ENCODE measurements at places on chromosomes 11 and 22.

DNA sequence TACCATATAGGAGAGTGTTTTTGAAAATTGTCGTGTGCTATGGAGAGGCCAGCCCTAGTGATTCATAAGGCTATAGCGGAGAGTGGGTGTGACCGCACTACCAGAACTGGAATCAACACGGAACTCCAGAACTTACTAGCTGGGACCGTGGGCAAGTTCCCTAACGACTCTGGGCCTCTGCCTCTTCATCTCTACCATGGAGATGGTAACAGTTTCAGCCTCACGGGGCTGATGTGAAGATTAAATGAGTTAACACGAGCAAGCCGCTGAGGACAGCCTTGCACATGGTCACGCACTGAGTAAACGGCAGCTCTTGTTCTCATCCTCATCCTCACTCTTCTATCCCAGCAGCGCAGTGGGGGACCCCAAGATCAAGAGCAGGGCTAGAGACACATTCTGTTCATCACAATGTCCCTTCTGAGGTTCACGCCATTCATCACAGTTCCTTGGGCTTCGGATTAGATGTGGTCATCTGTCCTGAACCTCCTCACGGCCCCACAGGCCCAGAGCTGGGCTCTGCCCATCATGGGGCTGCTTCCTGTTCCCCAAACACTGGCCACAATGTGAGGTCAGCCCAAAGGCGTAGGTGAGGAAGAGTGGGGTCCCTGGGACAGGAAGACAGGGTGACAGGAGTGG is 47.2 kb upstream of the CD5 start:
- no peak for DNase-seq

DNA sequence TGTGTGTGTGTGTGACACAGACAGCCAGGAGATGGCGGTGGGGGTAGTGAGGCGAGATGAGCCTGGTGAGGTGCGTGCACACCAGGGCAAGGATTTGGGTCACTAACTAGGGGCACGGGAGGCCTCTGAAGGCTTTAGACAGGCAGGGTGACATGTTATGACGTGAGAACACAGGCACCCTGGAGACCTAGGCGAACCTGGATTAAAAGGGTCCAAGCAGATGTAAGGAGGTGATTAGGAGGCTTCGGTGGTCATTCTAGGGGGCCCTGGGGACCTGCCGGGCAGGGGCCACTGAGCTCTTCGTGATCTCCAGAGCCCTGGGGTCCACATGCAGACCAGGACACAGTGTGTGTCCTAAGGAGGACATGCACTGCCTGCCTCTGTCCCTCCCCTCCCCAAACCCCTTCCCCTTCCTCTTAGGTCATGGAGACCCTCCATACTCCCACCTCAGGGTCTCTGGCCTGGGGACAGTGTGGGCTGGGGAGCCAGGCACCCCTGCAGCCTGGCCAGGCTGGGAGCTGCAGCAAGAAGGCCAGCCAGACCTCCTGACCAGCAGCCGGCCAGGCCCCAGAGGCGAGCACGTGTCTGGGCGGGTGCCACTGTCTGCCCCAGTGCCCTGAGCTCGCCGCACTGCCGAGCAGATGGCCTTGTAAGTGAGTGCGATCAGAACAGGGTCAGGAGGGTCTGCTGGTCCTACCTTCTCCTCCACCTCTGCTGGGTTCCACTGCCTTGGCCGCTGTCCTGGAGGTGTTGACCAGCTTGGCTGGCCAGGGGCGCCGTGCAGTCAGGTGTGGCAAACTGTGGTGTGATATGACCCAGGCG is 32.1 kb downstream of the IFT27 start:
- DNase-seq: peak; percentile 9

DNA sequence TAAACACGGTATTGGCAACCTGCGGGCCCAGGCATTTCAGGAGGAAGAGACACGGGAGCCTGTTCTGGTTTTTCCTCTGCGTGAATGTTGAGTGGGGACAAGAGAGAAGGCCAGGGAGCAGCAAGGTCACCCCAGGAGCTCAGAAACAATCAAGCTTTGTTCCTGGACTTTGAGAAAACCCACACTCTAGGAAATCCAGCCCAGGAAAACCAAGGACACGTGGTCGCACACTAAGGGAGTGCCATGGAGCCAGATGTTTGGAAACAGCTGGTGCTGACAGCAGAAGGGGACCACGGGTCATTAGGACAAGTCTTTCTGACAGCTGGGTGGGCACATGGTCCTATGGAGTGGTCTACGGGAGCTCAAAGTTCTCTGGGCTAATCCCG is 44.1 kb downstream of the MYH9 start:
- DNase-seq: no peak

- no peak for DNase-seq
These were observed 14.3 kb downstream of the DGKZ start for GRCh38 chr11:46361283-46362155.

DNA sequence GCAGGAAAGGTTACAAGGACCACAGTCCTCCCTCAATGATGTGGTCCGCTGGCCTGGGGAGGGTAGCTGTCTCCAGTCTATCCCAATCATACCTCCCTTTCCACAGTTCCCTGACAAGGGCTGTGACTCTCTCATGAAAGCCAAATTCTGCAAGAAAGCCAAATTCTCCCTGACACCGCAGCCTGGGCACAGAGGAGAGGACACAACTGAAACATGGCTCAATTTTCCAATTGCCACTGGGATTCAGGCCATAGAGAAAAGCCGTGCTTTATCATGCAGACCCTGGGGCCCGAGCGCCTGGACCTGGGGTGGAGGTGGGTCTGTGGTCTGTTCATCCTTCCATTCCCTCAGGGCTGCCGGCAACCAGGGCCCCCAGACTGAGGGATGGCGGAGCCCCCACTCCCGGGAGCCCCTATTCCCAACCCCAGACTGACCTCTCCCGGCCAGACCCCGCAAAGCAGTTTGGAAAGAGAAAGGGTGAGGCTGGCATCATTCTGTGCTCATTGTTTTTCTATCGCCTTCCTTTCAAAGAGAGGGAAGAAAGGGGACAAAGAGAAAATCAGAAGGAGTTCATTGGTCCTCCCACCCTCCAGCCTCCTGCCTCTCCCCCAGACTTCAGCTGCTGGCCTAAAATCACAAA is 239.5 kb downstream of the BUD13 start:
- DNase-seq: peak; percentile 52

GRCh38 chr22:49820984-49821383 is 6.7 kb downstream of the BRD1 start:
- no peak for DNase-seq

DNA sequence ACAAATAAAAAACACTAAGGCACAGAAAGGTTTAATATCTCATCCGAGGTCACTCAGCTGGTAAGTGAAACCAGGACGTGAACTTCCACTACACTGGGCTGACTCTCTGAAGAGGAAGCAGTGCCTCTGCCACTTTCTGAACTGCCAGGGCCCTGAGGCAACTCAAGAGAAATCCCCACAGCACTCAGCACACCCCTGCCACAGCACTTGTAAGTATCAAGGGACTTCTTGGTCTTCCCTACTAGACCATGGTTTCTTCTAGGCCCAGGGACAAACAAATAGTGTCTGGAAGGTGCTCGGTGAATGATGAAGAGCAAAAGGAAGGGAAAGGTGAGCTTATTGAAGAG is 49.7 kb downstream of the RPL27A start:
- no peak for DNase-seq

GRCh38 chr11:47143322-47143721 is 33.4 kb downstream of the ARFGAP2 start:
- DNase-seq: no peak

GRCh38 chr11:8097926-8098325 is 16.9 kb downstream of the TUB start:
- DNase-seq: no peak

- DNase-seq: no peak
These were observed 17.1 kb upstream of the SYTL2 start for GRCh38 chr11:85827748-85828639.

DNA sequence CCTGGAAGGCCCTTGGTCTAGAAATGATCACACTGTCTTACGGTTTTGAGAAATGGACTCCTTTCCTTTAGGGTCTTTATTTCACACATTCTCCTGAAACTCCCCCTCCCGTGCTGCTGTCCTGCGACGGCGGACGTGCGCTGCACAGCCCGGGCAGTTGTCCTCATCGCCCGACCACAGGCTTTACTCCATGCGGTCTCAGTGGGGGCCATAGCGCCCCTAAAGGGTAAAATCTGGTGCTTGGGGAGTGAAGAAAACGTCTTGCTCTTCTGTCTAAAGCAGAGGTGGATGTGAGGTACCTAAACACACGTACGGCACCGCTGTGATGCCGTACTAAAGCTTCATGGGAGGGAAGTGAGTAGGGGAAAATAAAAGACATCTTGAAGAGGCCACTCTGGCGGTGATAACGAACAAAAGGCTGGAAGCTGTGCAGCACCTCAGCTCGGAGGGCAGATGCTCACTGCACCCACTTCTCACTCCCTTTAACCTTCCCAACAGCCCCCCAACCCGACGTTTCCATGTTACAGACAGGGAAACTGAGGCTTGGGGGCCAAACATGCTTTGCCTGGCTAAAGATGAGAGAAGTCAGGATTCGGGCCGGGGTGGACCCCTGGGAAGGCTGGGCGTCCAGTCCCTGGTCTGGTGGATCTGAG is 22.6 kb downstream of the MPPED1 start:
- no peak for DNase-seq

- DNase-seq: peak; percentile 37
These were observed 682 bp downstream of the PGAP2 start for GRCh38 chr11:3808861-3809623.

DNA sequence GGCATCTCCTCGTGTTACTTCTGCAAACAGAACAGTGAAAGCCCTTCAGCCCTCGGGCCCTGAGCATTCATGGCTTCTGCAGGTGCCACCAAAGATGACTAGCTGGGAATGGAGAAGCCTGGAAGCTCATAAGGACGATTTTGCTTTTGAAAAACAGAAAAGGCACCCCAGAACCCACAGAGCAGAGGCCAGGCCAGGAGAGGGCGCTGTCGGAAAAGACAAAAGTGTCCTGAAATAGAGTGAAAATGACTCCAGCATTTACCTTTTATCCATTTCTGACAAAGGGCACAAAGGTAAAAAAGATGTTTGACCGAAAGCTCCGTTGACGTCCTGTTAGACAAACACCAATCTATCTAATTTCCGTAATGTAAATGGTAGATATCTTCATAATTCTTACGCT is 37.6 kb downstream of the ZNF195 start:
- peak; percentile 81 for DNase-seq

DNA sequence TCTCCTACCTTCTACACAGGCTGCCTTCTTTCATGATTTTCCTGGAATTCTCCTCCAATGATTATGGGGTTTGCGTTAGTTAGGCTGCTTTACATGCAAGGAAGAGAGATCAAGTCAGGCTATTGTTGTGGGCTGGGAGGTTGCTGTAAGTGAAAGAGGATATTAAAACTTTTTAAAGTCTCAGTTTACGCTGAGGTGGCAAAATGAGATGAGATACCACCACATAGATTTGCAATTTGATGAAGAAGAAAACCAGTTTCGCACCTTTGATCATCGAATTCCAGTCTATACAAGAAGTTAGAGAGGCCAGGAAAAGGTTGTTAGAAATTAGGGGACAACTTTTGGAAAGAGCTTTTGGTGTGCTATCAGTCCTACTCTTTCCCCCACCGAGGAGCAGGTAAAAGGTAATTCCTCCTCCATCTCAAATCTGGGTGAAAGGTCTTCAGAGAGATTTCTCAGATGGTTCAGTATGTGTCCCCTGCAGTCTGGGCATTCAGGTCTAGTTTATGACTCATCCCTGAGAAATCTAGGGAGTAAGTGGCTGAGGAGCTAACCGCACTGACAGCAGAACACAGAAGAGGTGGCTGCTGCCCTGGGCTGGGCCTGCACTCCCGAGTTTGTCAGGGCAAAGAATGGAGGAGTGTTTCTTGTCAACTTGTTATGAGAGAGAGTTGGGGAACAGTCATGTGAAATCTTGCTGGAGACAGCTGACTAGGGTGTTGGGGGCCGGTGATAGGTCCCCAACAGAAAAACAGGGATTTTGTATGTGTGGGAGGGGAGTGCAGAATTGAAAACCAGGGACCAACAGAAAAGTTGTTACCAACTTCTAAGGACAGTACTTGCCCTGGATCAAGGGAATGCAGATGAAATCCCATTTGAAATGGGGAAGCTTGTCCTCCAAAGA is 34.7 kb downstream of the CCDC83 start:
- DNase-seq: no peak

GRCh38 chr11:64246871-64247728 is at the start of gene PPP1R14B:
PPP1R14B (minus strand) TSS chr11:64246943; CDS start chr11:64246673, 270 bp downstream.
- DNase-seq: peak; percentile 95

DNA sequence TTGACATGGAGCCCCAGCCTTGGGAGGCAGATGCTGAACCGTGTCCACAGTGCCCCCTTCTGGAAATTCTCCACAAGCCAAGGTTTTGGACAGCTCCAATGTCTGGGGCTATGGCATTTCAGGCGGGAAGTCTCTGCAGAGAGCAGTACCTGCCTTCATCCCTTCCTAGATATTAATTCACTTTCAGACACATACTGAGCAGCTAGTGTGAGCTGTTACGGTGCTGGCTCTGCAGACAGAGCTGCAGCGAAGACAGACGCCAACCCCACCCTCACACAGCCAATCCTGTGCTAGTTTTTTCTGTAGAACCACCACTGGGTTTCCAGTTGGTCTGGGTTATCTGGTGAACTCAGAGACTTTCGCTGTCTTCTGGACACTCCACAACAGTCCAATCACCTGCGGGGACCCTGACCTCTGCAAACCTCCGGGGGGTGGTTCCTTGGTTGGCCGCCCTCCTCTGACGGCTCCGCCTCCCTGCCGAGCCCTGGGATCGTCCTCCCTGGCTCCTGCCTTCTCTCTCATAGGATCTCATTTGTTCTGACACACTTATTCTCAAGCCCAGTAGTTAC is 9.1 kb downstream of the LMF2 start:
- DNase-seq: peak; percentile 85

- no peak for DNase-seq
These were observed 82.4 kb downstream of the ME3 start for GRCh38 chr11:86589856-86590589.

GRCh38 chr11:94603587-94603986 is 36.4 kb downstream of the PIWIL4 start:
- no peak for DNase-seq

DNA sequence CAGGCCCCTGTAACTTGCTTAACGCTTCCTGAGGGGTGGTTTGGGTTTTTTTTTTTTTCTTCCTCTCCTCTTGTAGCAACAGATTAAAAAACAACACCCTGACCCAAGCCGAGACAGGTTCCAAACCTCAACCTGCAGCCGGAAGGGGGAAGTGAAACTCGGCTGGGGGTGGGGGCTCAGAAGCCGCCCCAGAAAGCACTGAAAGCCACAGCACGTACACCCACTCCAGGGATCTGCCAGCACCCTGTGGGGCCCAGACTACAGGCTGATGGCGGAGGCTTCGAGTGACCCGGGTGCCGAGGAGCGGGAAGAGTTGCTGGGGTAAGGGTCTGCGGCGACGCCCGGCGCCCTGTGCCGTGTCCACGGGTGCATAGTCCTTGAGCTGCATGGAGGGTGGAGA is at the start of gene LSP1:
TSS of gene LSP1 (plus strand) at position 208 of the 400 bp plus-strand sequence. CDS start at position 269, 61 bp downstream.
- DNase-seq: no peak

- no peak for DNase-seq
These were observed 744.7 kb upstream of the CCDC179 start for GRCh38 chr11:23604966-23605365.

DNA sequence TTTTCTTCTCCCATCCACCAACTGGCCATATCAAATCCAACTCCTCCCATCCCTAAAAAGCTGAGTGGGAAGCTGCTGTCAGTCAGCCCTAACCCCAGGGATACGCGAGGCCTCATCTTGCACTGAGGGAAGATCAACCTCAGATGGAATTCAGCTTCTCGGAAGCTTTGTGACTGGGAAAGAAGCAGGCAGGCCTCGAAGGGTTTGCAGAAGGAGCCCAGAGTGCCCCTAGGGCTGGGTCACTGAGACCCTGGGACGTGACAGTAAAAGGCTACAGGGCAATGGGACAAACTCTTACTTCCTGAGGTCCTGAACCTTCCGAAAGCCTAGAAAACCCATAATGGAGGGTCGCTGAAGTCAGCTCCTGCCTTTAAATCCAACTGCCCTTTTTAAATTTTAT is 34.4 kb upstream of the NNMT start:
- no peak for DNase-seq

GRCh38 chr11:3642071-3642951 is 519 bp upstream of the ART5 start:
- DNase-seq: peak; percentile 96

Measured in WTC11 (cell line).